ENCODE measurements at places on chromosomes 1 and 21.

- no peak for DNase-seq
These were observed 2.4 kb downstream of the PGD start for GRCh38 chr1:10401281-10401680.

DNA sequence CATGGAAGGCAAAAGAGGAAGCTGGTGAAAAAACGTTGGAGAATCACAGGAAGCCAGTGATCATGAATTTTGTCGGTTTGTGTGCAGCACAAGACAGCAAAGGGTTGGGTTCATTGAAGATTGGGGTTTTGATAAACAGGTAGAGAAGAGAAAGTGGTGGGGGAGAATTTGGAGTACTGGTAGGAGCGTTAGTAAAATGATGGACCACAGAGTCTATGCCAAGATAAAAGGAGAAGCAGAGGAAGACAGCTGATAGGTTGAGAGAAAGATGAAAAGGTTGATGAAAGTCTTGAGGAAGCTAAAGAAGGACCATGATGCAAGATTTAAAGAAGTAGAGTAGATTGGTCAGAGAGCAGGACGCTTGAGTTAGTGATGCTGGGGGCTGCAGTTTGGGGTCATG lies 156.8 kb upstream of the POU3F1 start:
- no peak for DNase-seq

DNA sequence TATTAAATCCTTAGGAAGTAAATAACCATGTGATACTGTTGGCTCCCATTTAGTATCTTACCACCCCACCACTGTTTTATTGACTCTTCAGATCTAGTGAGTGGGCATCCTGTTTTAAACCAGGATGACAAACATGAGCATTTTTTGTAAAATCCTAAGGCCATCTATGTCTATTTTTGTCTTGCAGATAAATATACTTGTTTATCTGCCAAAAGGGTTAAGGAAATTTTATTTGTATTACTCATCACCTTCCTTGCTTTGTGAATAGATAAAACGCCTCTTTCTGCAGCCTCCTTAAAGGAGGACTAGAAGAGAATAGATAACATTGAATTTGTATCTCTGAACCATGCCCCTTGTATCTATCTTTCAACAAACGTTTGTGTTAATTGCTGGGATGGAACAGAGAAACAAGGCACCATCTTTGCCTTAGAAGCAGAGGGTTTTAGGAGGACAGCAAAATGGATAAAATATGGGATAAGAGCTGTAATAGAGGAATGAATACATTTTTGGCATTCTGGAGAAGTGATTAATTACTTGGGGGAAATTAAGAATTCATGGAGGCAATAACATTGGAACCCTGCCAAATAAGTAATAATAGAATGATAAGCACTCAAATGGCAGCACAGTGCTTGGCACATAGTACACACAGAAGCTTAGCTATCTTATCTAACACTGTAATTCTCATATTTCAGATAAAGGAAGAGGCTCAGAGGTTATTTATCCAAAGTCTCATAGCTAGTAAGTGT lies 14.7 kb downstream of the YTHDF2 start:
- DNase-seq, result no peak

DNA sequence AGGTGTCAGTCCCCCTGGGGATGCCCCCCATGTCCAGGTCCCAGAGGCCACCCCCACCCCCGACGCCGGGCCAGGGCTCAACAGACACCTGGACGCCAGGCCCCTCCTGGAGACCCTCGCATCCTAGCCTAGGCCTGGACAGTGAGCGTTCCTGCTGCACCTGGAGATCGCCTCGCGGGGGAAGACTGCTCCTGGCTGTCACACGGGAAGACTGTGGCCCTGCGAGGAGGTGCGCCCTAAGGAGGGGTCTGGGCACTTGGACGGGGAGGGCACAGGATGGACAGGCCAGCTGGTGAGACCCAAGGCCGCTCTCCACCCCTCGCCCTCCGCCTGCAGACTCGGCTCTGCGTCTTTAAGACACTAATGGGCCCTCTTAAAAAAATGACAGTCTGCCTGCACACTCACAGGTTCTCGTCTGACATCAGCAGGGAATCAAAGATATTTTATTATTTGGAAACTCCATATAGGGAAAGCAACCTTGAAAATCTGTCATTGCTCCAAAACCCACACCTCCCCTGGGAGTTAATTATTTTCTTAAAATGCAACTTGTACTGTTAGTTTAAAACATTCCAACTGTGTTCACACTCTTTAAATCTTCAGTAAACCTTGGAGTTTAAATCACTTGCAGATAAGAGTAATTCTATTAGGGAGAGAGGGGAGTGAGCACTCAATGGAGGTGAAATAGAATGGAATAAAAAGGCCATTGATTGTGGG lies 45.6 kb upstream of the ACTRT2 start:
- no peak for DNase-seq

GRCh38 chr1:9770298-9770697 lies 53.5 kb downstream of the CLSTN1 start:
- DNase-seq, result no peak

Data from naive B cell (primary cell).